Keratinocyte (primary cell): ENCODE measurements at places on chromosomes 2 and 18.

- no peak overlapping the region for H3K27ac ChIP-seq
- peaks cover 4% of the 10 kb centered on the region for H3K4me1 ChIP-seq
- H3K36me3 ChIP-seq = no peaks in the 10 kb centered on the region
- DNase-seq = no peak
Observed at GRCh38 chr18:55287149-55287806, 300.7 kb downstream of the TCF4 start.

DNA sequence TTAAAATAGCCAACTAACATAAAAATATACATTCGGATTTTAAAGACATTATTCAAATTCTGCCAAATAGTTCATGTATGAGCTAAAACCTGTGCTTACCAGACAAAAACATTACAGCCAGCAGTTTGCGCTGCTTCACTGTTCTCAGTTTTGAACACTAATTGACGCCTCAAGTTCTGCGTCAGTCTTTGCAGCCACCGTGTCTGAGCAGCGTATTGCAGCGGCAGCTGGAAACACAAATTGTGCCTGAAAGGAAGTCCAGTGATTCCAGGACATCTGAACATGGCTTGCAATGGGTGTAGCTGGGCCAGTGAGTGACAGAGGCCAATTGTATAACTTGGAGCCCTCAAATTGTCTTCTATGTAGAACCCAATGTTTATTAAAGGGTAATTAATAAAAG, 267.6 kb downstream of the TFCP2L1 start:
- no peaks in the 10 kb centered on the region for H3K36me3 ChIP-seq
- no peak for DNase-seq
- peaks cover 18% of the 10 kb centered on the region for H3K27me3 ChIP-seq

- H3K27me3 ChIP-seq = no peaks in the 10 kb centered on the region
- no peak overlapping the region for H3K4me3 ChIP-seq
- no peak for DNase-seq
Observed at GRCh38 chr2:86433137-86433536, 8.0 kb upstream of the KDM3A start.

- no peak for DNase-seq
- H3K27ac ChIP-seq = no peak overlapping the region
- H3K36me3 ChIP-seq = no peaks in the 10 kb centered on the region
- H3K27me3 ChIP-seq = no peaks in the 10 kb centered on the region
- H3K4me3 ChIP-seq = no peak overlapping the region
- no peaks in the 10 kb centered on the region for H3K4me1 ChIP-seq
Observed at GRCh38 chr2:138335036-138335435, 166.5 kb upstream of the SPOPL start.

DNA sequence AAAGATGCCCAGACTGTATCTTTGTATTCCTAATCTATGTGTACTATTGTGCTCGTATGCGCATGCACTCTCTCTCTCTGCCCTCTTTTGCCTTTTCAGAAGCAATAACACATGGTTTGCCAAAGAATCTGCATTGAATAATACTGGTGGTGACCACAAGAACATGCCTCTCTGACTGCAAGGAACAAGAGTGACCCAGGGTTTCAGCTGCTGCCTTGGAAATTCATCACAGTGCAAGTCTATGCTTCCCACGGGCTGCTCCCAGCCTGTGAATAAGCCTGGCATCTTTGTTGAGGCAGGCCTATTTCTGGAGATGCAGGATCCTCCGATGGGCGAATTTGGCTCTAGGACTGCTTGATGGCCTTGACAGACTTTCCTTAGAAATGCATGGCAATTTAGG, 689.4 kb upstream of the FANCL start:
- DNase-seq = no peak
- H3K4me1 ChIP-seq = no peaks in the 10 kb centered on the region
- H3K4me3 ChIP-seq = no peak overlapping the region
- no peaks in the 10 kb centered on the region for H3K36me3 ChIP-seq
- H3K27ac ChIP-seq = no peak overlapping the region

- DNase-seq = no peak
- no peaks in the 10 kb centered on the region for H3K27me3 ChIP-seq
- peaks cover 12% of the 10 kb centered on the region for H3K4me1 ChIP-seq
- H3K27ac ChIP-seq = no peak overlapping the region
Observed at GRCh38 chr2:72815655-72816278, 10.1 kb downstream of the EXOC6B start.

DNA sequence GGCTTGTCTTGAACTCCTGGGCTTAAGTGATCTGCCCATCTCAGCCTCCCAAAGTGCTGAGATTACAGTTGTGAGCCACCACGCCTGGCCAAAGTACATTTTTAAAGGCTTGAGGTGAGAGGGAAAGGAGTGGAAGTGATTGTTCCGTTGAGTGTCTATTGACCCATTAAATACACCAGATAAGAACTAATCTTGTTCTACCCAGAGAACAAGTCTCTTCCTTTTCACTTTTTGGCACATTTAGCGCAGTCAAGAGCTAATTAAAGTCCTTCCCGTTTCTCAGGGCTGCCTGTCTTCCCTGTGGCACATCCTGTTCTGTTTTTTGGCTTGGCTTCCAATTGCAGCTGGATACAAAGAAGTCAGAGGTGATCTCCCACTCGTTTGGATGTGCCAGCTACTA, 172.3 kb downstream of the ALPK2 start:
- H3K4me1 ChIP-seq = no peaks in the 10 kb centered on the region
- H3K27ac ChIP-seq = no peak overlapping the region
- H3K27me3 ChIP-seq = peaks cover 3% of the 10 kb centered on the region
- no peak overlapping the region for H3K4me3 ChIP-seq

GRCh38 chr2:10144771-10145518, 22.4 kb downstream of the RRM2 start:
- no peaks in the 10 kb centered on the region for H3K36me3 ChIP-seq
- H3K4me3 ChIP-seq = no peak overlapping the region
- H3K4me1 ChIP-seq = peaks cover 8% of the 10 kb centered on the region
- no peak for DNase-seq

DNA sequence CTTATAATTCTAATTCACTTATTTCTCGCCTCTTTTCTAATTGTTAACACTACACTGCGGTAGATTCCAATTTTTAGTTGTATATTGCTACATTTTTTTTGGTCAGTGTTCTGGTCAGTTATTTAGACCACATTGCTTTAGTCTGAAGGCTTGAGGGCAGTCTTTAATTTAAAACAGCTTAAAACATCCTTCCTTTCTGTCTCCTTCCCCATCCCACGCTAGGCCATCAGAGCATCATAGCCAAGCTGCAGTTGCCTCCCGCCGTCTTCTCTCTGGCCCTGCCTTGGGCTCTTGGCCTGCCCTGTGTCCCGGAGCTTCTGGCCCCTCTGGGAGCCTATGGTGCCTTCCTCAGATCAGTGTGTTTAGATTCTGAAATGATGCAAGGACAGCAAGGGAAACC, 52.6 kb upstream of the GLI2 start:
- H3K36me3 ChIP-seq = no peaks in the 10 kb centered on the region
- peaks cover 7% of the 10 kb centered on the region for H3K27me3 ChIP-seq
- no peak overlapping the region for H3K27ac ChIP-seq
- no peak overlapping the region for H3K4me3 ChIP-seq

DNA sequence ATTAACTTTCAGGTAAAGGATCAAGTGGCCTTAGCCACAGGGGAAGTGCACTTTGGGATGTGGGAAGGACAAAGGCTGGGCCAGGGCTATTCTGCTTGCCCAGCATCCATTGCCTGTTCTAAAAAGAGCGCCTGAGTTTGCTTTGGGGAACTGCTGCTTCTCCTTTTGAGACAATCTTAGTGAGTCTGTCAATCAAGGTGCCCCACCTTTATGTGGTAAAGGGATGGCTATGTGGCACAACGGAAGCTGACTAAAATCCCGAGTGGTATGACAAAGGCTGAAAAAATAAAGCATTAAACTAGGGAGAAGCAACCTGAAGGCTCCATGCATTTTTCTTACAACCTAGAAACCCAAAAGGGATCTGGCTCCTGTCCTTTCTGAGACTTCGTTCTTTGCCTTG, 540.5 kb downstream of the SLC4A3 start:
- no peak overlapping the region for H3K4me3 ChIP-seq
- H3K27ac ChIP-seq = no peak overlapping the region
- DNase-seq = no peak
- peaks cover 3% of the 10 kb centered on the region for H3K4me1 ChIP-seq
- H3K27me3 ChIP-seq = no peaks in the 10 kb centered on the region

DNA sequence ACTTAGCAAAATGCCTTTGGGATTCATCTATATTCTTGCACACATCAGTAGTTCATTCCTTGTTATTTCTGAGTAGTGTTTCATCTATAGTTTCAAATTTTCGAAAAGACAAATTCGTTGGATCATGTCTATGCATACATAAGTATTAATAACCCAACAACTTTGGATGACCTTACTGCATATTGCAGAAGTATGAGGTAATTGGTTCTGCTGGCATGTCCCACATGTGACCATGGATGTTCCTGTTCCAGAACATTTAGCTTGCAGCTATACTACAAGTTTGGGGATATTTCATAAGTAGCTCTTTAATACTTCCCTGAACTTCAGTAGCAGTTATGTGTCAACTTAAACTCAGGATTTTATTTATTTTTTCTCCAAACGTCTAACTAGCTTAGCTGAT, 44.9 kb downstream of the APLF start:
- no peaks in the 10 kb centered on the region for H3K27me3 ChIP-seq
- no peaks in the 10 kb centered on the region for H3K4me1 ChIP-seq
- no peak overlapping the region for H3K27ac ChIP-seq

- no peaks in the 10 kb centered on the region for H3K27me3 ChIP-seq
- no peak overlapping the region for H3K27ac ChIP-seq
- no peak for DNase-seq
- H3K4me1 ChIP-seq = no peaks in the 10 kb centered on the region
- no peaks in the 10 kb centered on the region for H3K36me3 ChIP-seq
- no peak overlapping the region for H3K4me3 ChIP-seq
Observed at GRCh38 chr2:147600223-147600622, 244.6 kb upstream of the ACVR2A start.

GRCh38 chr2:75498907-75499306, 61.8 kb downstream of the EVA1A start:
- no peaks in the 10 kb centered on the region for H3K27me3 ChIP-seq
- H3K27ac ChIP-seq = no peak overlapping the region
- no peak overlapping the region for H3K4me3 ChIP-seq
- H3K4me1 ChIP-seq = peaks cover 19% of the 10 kb centered on the region

DNA sequence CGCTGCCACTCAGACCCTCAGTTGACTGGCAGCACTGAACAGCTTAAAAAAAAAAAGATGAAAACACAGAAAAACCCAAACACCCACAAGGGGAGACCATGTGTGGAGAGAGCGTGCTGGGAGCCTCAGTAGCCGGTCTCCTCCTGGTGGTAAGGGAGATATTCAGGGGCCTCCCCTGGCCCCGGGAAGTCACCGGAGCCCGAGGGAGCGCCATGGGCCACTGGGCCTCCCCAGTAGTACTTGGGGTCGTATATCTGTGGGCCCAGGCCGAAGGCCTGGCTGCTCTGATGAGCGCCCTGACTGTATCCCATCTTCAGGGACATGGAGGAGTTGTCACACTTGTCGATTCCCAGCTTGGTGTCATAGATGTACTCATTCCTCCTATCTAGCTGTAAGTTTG, 145.7 kb upstream of the TEKT4 start:
- DNase-seq = no peak
- H3K4me1 ChIP-seq = no peaks in the 10 kb centered on the region
- no peak overlapping the region for H3K27ac ChIP-seq
- H3K27me3 ChIP-seq = no peaks in the 10 kb centered on the region

DNA sequence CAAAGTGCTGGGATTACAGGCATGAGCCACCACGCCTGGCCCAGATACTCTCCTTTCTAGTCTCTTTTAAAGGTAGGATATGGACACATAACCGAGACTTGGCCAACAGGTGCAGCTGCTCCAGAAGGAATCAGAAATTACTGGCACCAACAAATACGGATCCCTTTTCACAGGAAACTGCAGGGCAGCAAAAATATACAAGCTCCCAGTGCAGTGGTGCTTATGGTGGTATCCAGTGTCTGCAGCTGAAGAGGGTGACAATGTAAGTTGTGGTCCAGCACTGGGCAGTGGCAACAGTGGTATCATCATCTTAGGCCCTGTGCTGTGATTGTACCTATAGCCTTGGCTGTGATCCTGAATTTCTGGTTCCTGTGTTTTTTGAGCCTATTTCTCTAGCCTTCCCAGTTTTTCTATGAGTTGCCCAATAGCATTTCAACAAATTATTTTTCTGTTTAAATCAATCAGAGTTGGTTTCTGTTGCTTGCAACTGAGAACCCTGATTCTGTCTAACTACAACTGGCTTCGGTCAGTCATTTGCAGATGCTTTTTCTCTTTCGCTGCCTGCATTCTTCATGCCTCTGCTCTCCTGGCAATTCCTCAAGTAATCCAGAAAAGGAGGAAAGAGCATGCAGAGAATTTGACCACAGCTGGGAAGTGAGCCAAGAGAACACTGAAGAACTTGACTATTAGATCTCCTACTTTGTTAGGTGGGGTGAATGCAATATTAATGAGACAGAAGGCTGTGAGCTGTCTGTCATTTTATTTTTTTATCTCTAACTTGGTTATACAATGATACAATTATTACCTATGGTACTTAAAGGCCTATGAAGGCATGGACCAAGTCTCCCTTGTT, 30.8 kb upstream of the EML4 start:
- no peaks in the 10 kb centered on the region for H3K36me3 ChIP-seq
- DNase-seq = no peak
- H3K27ac ChIP-seq = no peak overlapping the region
- no peak overlapping the region for H3K4me3 ChIP-seq
- H3K27me3 ChIP-seq = no peaks in the 10 kb centered on the region

DNA sequence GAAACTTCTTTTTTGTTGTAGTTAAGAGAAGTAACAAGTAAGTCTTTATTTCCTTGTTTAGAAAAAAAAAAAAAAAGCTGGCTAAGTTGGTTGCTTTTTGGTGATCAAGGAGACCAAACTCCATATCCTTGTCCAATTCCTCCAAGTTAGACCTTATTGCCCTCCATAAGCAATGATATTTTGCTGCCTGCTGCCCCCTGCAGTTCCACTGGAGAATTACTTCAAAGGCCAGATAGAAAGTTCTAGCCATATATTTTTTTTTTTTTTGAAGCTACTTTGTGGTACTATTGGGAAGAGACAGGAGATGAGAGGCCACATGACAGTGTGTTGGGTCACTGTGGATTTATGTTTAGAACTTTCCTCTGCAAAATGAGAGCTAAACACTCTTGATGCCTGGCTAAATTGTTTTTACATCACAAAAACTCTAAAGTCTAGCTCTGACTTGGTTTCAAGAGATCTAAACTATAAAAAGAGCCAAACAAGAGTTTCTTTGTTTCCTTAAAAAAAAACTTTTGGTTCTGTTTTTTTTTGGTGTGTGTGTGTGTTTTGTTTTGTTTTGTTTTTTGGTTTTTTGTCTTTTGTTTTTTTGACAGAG, 80.7 kb upstream of the RASGRP3 start:
- H3K4me1 ChIP-seq = no peaks in the 10 kb centered on the region
- H3K27me3 ChIP-seq = no peaks in the 10 kb centered on the region
- no peaks in the 10 kb centered on the region for H3K36me3 ChIP-seq
- DNase-seq = no peak
- no peak overlapping the region for H3K4me3 ChIP-seq
- no peak overlapping the region for H3K27ac ChIP-seq

GRCh38 chr2:161085149-161085548, 75.1 kb upstream of the TANK start:
- no peak overlapping the region for H3K27ac ChIP-seq
- DNase-seq = no peak
- H3K36me3 ChIP-seq = no peaks in the 10 kb centered on the region
- no peaks in the 10 kb centered on the region for H3K27me3 ChIP-seq
